Urinary bladder (tissue), 4 donors: ENCODE measurements at places on chromosomes 4 and X. TPM values are rescaled to one million over a fixed set of nuclear protein-coding genes. Genes with fewer than 3 reads are reported as not detected.

NXF2 gene
- not detected for total RNA-seq

APBB2 gene
- 67.8 TPM for total RNA-seq

SPANXC gene
- total RNA-seq = not detected

CCKAR gene
- total RNA-seq = 0.26 TPM

DNA sequence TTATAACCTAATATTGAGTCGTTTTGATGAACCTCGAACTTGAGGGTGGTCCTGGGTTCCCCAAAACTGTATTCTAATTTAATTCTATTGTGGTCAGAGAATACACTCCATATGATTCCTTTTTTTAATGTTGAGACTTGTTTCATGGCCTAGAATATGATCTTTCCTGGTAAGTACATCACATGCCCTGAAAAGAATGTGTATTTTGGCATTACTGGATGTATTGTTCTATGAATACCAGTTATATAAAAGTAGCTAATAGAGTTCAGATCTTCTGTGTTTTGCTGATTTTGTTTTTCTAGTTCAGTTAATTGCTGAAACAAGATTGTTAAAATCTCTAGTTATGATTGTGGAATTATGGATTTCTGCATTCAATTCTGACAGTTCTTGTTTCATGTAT lies 18.8 kb downstream of the PRRG1 start:
- DNase-seq = no peak

GRCh38 chr4:3458371-3458770 lies 4.7 kb upstream of the DOK7 start:
- DNase-seq = no peak

DNA sequence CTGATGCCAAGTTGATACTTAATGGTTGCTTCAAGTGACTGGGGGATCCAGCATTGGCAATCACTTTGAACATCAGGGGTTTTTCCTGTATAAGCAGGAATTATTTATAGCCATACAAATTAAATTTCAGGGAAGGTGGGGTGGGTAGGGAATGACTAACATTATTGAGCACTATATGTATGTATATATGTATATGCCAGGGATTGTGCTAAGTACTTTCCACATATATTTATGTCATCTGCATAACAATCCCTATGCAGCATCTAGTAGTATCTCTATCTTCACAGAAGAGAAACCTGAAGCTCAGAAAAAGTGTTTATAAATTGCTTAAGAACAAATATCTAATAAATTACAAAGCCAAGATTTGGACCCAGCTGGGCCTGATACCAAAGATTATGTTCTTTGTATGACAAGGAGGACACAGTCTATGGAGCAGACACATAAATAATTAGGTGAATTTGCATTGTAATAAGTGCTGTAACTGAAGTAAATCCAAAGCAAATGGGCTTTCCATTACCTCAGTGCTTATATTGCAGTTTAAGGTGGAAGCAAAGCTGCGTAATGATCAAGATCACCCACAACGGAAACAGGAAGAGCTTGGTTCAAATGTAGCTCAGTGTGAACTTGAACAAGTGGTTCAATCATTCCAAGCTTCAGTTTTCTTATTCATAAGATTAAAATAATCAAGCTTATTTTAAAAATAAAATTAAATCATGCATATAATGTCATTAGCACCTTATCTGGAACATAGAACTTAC lies 18.9 kb upstream of the RASGEF1B start:
- no peak for DNase-seq

- no peak for DNase-seq
Observed at GRCh38 chr4:80073473-80074008, 512 bp upstream of the ANTXR2 start.

GRCh38 chr4:8379281-8379680 lies 61.2 kb downstream of the ACOX3 start:
- no peak for DNase-seq

GRCh38 chrX:74351760-74352159 lies 47.8 kb downstream of the ZCCHC13 start:
- no peak for DNase-seq

GRCh38 chrX:129043138-129043537 lies 480.2 kb downstream of the SMARCA1 start:
- no peak for DNase-seq

- DNase-seq = no peak
Observed at GRCh38 chrX:146396409-146396808, 413.2 kb upstream of the CXorf51B start.

DNA sequence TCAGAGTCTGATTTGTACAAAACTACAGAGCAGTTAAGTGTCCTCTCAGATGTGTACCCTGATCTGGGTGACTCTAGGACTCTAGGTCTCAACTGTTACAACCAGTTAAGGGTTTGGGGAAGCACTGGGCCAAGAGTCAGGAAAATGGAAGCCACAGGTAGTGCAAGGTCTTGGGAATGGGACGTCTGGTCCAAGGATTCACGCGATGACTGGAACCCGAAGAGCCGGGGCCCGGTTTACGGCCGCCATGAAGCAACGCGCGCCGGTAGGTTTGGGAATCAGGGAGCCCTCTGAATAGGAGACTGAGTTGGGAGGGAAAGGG lies 321 bp upstream of the HPRT1 start:
- DNase-seq = no peak

GRCh38 chrX:13499736-13500135 lies 69.7 kb upstream of the EGFL6 start:
- DNase-seq = no peak

DNA sequence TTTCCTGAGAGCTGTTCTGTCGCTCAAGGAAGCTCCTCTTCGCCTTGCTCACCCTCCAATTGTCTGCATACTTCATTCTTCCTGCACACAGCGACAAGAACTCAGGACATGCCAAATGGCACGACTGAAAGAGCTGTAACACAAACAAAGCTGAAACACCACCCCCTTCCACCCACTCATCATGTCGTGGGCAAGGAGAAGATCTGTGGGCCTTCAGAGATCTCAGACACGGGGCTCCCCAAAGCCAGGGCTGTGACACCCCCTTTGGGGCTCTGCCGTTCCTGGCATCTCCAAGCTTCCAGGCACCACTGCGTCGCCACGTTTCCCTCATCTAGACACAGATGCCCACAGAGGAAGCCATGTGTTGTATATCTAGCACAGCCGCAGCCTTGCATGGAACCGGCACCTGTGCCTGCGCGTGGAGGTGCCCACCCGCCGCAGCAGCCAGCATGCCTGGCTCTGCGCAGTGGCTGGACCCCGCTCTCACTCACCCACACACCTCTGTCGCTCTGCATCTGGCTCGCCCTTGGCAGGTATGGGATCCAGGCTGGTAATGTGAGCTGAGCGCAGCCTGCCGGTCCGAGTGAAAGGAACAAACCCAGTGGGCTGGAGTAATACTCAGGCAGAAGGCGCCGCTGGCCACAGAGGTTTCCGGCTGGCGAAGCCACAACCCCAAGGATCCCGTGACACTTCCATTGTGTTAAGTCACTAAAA lies 676.4 kb upstream of the INTU start:
- no peak for DNase-seq

DNA sequence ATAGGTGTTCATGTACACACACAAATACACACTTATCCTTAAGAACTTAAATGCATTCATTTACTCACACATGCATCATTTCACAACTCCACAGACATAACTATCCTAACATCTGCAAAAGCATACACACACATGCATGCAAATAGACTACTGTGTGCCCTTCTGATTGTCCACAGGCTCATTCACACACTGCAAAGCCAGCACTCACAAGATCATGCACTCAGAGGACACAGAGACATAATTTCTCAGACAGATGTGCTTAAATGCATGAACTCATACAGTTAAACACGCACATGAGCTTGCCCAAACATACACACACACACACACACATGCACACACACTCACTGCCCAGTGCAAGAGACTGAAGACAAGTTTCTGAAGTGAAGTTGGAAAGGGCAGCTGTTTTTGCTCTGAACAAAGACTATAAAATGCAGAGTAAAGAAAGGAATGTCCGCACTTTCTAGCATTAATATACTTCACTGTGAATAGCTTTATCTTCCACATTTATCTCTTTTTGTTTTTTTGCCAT lies 1018.0 kb upstream of the HS3ST1 start:
- DNase-seq = no peak

DNA sequence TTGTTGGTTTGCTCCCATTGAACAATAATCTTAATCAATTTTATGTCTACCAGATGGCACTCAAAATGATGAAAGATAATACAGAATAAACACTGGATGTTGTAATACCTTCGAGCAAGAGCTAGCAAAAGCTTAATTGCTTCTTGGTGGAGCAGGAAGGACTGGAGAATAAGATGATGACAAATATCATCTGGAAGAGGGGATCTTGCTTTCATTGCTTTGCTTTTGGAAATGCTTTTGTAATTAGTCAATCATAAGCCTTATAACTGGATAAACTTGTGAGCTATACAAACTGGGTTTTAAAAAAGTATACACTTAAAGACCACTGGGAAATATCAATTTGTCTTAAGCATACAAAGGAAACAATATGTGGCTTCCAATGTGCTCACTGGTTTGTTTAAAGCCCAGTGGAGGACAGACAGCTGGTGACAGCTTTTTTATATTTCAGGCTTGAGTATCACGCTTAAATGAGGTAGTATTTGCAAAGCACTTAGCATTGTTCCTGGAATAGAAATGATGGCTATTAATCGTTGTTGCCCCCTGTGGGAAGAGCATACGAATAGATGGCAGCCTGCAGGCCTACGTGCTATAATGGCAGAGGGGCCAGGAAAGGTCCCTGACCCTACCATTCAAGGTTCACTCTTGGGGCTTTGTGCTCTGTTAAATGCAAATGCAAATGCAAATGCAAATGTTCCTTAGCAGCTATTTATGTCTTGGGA lies 61.2 kb downstream of the TMEM150C start:
- DNase-seq = no peak

DNA sequence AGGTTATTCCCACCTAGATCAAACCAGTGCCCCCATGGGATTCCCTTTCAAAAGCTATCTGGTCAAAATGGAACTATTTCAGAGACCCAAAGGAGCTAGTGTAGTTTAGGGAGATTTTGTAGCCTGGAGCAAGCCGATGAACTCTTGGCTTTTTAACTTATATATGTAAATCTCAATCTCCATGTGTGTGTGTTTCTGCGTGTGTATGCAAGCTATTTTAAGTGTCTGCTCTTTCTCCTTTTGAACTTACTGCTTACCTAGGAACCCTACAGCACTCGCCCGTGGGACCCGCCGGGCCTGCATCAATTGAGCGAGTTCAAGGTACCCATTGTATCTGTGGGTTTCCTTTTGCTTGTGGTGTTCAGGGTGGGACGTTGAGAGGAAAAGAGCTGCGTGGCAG lies 10.4 kb downstream of the CSTF2 start:
- no peak for DNase-seq
